ENCODE measurements at places on chromosomes 7 and 10. TPM values are rescaled to one million over a fixed set of nuclear protein-coding genes. Genes with fewer than 3 reads are reported as not detected.

WDFY4 gene
- total RNA-seq = not detected

HHEX gene
- 0.92 TPM for total RNA-seq

SPDYE16 gene
- not detected for total RNA-seq

ZNF804B gene
- not detected for total RNA-seq

GATA3 gene
- total RNA-seq = not detected

CPEB3 gene
- total RNA-seq = 1.7 TPM

HOXA9 gene
- total RNA-seq = not detected

Data from chondrocyte (in vitro differentiated cells).